Sigmoid colon (tissue), 7 donors: ENCODE measurements at places on chromosomes 4 and X.

GRCh38 chr4:22910200-22910599 is 217.5 kb downstream of the GBA3 start:
- no peak for DNase-seq

DNA sequence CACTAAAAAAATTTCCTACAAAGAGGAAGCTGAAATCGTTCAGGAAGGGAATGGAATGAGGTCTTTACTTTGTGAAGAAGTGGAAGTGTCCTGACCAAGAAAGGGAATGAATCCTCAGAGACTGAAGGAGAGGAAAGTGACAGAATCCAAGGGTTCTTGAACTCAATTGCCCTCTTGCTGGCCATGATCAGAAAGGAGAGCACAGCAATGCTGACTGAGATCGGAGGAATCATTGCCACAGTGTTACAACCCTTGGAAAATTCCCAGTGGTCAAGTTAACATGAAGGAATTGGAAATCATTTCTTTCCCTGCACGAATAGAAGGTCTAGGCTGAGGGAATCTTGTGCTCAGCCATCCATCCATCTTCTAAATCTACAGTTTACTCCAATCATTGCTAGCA is 190.0 kb upstream of the NEIL3 start:
- DNase-seq: no peak

GRCh38 chr4:55122235-55122634 is 3.2 kb downstream of the KDR start:
- no peak for DNase-seq

DNA sequence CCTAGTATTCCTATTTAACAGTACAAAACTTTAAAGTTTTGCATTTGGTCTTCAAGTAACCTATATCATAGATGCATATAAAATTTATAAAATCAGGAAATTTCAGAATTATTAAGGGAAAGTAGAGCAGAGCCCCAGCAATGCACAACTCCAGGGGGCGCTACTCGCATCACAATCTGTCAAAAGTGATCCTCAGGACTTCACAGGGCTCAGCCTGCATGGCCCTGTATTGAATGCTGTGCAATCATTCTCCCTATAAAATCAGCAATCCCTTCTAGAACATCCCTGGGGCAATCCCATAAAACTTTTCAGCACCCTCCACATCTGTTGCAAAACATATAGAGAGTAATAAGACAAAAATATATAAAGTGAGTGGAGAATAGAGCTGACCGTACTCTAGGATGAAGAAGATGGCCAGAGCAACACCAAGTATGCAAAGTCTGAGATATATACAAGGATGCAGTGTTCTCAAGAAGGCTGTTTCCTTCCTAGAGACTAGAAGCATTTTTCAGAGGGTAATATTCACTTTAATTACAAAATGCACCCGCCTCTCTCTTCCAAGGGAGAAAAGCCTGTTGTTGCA is 12.5 kb upstream of the PPARGC1A start:
- no peak for DNase-seq

GRCh38 chr4:24800325-24800895 is 5.0 kb downstream of the SOD3 start:
- DNase-seq: no peak

DNA sequence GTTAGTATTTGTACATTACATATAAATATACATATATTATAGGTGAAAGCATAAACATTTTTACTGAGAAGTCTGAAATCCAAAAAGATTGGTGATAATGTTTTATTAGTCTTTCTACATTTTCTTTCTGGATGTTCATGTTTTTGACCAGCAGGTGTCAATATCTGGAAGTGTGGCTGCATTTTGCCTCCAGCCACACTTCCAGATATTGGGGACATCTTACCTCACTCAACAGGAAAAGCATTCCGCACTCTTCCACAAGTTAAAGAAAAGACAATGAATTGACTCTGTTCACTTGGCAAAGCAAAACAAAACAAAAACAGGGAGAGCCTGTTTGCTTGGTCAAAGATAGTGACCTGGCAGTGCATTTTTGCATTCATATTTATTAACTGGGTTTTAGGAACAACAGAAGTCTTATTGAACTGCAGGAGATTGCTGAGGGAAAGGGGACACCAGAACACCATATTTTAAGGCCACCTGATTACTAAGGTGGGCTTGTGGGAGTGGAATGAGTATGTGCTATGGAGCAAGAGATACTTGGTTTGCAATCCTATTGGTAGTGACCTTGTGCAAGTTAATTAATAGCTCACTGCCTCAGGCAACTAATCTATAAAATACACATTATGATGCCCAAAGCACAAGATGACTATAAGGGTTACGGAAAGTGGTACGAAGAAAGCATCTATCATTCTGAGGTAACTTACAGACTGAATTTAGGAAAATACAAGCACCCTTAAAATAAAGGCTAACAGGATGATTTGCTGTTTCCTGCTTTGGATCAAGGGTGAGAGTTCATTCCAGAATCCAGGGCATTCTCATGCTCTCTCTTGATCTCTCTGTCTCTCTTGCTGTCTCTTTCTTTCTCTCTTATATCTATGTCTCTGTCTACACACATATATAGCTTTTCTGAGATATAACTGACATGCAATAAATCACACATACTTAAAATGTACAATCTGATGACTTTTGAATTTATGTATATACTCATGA is 389.9 kb upstream of the EMCN start:
- no peak for DNase-seq

DNA sequence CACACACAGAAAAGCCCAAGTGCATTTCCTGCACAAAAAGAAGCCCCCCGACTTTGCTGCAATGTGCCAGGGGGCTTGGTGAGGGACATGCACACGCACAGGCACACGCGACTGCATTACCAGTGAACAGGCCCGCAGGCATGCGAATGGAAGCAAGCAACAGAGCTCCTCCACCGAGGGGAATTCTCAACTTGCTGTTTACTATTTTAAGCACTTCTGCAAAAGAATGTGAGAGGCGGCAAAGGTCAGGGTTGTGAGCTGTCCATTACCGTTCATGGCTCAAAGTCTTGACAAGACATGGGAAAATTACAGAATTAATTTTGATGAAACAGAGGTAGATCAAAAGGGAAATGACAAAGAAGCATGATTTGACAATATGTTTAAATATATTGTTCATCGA is 342.5 kb upstream of the NOCT start:
- no peak for DNase-seq

DNA sequence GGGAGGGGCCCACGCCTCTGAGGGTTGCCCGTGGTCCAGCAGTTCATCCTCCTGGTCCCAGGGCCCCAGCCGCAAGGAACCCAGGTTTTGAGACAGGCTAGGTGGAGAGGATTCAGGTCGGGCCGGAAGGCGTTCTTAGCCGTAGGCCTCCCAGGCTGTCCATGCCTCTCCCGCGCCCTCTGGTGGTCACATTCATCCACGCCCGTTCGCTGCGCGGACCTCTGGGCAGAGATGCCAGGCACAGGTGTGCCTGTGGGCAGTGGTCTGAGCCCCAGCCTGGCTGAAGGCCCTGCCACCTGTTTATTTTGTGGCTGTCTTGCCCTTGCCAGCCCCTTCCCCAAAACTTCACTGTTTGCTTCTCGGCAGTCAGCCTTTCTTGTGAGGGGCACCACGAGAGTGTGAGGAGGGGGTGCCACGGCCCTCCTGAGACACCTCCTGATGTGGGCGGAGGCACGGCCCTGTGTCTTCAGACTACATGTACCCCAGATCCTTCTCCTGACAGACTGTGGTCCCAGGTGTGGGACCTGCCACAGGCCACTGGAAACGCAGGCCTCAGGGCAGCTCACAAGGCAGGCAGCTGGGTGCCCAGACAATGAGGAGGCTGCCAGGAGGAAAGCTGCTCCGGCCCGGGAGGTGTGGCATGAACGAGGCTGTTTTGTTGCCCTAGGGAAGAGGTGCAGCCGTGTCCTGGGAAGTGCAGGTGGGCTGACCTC is 5.0 kb downstream of the UVSSA start:
- peak; percentile 91 for DNase-seq

DNA sequence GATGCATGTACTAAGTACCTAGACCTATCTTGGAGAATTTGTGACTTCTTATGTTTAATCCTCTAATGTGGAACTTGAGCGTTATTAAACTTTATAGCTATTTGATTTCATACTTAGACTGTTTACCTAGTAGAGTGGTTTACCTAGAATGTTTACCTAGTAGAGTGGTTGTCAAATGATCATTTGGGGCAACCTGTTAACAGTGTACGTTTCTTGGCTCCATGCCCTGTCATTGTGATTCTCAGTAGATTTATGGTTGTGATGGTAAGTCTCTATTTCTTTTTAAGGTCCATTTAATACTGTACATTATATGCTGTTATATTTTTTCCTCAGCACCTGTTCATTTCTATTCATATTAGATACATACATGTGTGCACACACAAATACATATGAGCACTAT is 233.0 kb upstream of the MAD2L1 start:
- no peak for DNase-seq

GRCh38 chrX:44203791-44204190 is 139.7 kb downstream of the EFHC2 start:
- DNase-seq: no peak

GRCh38 chr4:121514443-121514842 is 133.6 kb upstream of the QRFPR start:
- DNase-seq: no peak

- DNase-seq: no peak
These were observed 12.7 kb upstream of the CXCL6 start for GRCh38 chr4:73823760-73824159.
